ENCODE measurements at places on chromosomes 2 and 18.

DNA sequence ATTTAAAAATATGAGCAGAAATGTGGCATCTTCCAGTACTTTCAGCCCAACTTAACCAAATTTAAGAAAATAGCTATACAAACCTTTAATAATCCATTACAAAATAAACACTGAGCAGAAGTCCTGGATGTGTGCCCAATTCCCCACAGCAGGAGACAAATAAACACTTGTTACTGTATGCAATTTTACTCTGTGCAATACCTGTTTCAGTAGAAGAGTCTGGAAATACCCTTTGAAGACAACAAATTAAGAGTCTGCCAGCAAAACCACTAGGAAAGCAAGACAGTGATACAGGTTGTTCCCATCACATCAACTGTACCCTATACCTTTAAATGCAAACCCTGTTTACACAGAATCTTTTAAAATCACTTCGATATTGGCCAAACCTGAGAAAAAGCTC, 41.4 kb upstream of the RNU4ATAC start:
- DNase-seq: no peak

DNA sequence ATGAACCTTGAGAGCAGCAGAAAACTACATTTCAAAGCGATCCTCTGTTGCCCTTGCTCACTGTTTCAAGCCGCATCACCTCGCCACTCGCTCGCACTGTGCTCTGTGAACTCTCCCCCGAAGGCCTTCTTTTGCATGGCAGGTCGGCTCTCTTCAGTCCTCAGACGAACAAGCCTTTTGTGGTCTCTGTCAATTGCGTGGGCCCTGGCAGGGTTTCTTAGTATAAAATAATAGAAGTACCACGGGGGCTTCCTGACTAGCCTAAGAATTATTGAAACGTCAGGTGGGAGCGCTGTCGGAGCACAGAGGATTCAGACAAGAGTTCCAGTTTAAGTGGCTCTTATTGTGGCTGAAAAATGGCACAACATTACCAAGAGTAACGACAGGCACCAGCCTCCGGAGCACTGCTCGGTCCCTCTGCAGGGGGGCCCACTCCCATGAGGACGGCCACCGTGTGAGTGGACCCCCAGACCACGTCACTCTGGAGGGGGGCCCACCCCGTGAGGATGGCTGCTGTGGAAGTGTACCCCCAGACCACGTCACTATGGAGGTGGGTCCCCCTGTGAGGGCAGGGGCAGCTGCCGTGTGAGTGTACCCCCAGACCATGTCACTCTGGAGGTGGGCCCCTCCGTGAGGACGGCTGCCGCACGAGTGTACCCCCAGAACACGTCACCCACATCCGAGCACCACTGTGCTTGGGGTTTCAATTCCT, 237.7 kb downstream of the HDAC4 start:
- DNase-seq: no peak

DNA sequence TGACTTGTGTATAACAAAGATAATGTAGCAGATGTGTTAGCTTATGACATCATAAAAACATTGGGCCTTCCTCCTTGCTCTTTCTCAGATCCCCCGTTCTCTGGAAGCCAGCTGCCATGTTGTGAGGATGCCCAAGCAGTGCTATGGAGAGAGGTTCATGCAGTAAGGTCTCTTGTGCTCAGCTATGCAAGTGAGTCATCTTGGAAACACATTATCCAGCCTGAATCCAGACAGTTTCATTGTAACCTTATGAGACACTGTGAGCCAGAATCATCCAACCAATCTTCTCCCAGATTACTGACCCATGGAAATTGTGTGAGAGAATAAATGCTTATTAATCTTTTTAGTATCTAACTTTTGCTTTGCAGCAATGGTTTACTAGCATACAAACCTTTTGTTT, 60.8 kb downstream of the ST6GAL2 start:
- no peak for DNase-seq

- DNase-seq: no peak
Measured at GRCh38 chr2:28764909-28765711, 13.5 kb downstream of the PPP1CB start.

- peak; percentile 77 for DNase-seq
Measured at GRCh38 chr2:126656431-126657147, 631 bp downstream of the GYPC start.

GRCh38 chr2:64943387-64944150, 45.6 kb upstream of the SLC1A4 start:
- no peak for DNase-seq

- DNase-seq: no peak
Measured at GRCh38 chr18:9965711-9966624, 52.2 kb downstream of the VAPA start.

- no peak for DNase-seq
Measured at GRCh38 chr2:106165029-106165428, 29.1 kb downstream of the UXS1 start.
